ENCODE measurements at places on chromosomes 12 and 14.
A peak's percentile ranks its signal among the peaks of the same experiment; 100 is the strongest.

- no peak for DNase-seq
These were observed 305.6 kb downstream of the GALC start for GRCh38 chr14:87687420-87687819.

- no peak for DNase-seq
These were observed 220.3 kb upstream of the ARID2 start for GRCh38 chr12:45509187-45509586.

DNA sequence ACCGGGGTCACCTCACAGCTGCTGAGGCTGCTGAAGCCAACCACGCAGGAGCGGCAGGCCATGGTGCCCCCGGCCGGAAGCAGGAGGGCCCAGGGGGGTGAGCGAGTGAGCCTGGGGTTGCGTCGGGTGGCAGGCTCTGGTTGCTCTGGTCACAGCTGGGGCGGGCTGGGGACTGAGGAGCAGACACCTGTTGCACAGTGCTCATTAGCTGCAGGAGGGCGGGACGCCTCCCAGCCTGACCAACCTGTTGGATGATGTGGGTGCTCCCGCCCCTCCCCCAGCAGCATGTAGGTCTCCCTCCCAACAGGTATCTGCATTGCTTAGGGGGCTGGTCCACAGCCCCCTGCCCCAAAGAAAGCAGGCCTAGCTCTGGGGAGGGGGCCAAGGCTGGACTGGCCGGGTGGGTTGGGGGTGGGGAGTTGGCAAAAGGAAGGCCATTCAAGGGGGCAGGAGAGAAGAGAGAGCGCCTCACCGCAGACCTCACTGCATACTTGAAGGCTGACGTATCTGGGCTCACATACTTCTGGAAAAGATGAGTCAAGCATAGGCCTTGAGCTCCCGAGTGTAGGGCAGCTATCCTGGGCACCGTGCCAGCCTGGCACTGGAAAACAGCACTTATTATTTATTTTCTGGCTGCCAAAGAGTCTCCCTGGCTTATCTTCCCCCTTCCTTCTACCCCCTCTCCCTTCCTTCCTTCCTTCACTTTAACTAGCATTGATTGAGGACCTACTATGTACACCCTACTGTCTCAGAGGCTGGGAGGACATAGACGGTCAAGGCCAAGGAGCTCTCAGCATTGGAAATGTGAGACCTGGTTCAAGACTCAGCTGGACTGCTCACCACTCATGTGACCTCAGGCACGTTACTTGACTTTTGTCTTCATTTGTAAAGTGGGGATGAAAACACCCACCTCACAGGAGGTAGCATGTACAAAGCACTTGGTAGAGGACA, at the start of gene KRT80:
TSS of gene KRT80 (minus strand) at position 174 of the 951 bp plus-strand sequence. CDS start at position 62, 112 bp downstream.
- peak; percentile 76 for DNase-seq

DNA sequence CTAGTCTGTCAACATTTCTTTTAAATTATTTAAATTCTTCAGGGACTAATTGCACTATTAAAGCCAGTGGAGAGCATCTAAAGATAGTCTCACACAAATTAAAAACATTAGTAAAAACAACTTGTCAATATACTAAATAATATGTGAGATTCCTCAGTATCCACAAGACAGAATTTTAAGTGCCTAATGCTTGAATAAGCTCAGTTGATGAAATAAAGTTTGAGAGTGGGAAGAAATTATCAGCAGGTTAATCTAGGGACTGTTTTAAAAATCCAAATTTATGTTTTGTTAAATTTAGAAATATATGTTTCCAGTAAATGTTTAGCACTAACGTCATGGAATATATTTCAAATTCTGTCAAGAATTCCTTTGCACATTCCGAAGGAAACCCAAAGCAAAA, 105.2 kb downstream of the SLC41A2 start:
- no peak for DNase-seq

DNA sequence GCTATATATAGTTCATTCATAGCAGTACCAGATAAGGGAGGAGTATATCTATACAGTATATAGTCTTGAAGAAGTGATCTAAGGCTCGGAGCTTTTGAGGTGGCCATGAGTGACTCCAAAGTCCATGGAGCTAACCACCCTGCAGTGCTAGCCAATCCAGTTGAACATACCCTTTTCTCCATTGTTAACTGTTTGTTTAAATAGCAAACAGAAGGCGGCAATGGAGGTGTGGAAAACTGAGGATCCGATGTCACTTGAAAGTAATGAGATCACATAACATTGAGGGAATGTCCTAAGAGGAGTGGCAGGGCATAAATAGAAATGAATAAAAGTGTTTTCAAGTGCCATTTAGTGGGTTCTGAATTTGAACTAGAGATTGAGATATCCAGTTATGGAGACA, 12.4 kb upstream of the SNAPC1 start:
- DNase-seq, result no peak

- peak; percentile 64 for DNase-seq
These were observed 175.5 kb downstream of the MED13L start for GRCh38 chr12:116101991-116102390.

GRCh38 chr12:120118321-120119061, 1.9 kb upstream of the RAB35 start:
- DNase-seq, result no peak

DNA sequence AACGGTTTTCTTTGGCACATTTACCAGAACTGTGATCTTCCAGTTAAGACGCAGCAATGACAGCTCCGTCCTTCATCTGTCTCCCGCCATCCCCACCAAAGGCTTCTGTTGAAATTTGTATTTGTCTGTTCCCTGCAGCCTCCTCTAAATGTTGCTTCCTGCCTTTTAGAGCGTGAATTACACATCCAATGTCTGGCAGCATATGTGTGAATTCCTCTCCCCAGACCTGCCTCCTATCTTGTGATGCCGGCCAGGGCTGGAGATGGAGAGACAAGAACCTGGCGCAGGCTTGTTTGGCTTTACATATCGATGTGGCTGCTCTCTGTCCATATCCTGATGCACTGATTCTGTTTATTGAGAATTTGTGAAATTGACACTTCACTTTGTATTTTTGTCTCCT, 738.4 kb upstream of the TMEM132C start:
- no peak for DNase-seq

DNA sequence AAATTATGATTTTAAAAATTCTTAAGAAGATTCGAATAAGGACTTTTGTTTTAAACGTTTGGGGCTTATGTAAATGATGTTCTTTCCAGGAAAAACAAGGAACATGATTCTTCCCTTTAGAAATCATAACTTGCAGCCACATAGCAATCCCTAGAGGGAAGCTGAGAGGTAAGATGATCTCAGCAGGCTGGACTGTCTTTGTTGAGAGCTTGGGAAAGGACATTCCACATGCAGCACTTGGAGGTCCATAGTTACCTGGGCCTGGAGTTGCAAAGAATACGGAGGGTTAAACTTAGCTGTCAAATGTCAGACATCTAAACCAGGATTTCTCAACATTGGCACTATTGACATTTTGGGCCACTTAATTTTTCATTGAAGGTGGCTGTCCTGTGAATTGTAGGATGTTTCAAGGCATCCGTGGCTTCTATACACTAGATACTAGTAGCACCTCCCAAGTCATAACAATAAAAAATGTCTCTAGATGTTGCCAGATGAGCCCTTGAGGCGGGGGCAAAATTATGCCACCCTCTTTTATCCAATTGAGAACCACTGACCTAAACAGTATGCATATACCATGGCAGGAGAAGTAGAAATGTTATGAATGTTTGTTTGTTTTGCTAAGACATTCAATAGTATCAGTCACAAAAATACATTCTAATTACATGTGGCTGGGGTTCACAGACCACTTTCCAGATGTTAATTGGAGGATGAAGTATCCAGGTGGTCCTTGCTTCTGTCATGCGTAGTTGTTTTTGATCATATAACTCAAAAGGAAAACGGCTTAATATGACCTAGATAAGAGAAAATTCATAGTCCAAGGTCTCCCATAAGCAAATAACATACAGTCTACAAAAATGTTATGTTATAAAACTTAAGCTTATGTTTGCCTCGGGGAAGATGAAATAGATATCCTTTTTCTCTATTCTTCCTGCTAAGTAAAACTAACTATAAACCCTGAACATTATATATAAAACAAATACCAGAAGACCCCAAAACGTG, 30.5 kb downstream of the TTC6 start:
- no peak for DNase-seq

GRCh38 chr12:62642486-62642885, 175.9 kb downstream of the MON2 start:
- no peak for DNase-seq

GRCh38 chr12:132056320-132056719, 87.8 kb downstream of the DDX51 start:
- DNase-seq, result no peak

GRCh38 chr12:89098441-89099112, 253.7 kb downstream of the DUSP6 start:
- no peak for DNase-seq

- DNase-seq, result no peak
These were observed 745 bp downstream of the CDCA4 start for GRCh38 chr14:105019861-105020814.

DNA sequence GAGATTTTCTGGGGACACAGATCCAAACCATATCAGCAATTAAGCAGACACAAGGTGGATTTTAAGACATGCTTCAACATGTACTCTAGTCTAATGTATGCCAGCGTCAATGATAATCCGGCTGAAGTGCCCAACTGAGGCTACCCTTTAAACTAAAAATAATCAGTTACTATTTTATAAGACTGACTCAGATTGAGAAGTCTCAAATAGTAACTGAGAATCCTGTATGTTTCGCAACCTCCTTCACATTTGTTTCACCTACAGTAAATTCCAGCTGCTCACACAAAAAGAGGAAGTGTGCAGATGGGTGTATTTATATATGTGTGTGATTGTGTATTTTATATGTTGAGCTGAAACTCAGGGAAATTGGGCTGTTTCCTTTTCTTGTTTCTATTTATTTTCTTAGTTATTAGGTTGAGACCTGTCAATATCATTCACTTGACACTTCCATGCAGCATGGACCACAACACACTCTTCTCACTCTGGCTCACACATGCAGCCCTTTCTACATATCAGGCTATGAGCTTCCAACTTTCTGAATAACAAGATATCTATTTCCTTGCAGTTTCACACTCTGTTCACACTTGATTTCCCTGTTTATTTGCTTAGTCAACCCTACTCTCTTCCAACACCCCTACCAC, 1224.9 kb upstream of the TMEM132C start:
- DNase-seq, result no peak

DNA sequence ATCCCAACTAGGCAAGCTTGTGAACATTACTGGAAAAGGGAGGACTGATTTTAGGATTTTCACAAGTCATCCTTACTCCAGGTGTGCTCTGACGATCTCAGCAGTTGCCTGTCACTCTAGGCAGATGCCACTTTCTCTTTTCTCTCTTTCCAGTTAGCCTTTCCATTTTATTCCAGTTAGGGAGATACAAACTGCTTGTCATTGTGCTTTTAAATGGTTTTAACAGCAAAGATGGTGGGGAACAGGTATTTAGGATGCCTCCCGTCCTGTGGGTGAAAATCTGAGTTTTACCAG, 1.2 kb downstream of the PA2G4 start:
- no peak for DNase-seq
